ENCODE measurements at places on chromosomes 5 and 9.

DNA sequence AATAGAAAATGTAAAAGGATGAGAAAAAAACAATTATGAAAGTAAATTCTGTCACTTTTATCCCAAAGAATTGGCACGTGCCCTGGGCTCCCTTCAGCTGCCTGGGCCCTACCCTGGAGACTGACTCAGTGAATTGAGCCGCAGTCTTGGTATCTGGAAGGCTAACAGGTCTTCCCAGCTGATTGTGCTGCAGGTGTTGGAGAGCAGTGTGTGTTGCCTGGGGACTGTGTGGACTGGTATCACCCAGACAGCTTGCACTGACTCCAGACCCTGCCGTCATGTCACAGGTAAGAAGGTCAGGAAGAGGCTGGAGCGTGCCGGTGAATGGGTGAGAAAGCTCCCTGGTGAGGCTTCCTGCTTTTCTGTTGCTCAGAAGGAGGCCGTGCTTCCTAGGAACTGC, 83.3 kb downstream of the AOPEP start:
- no peak for DNase-seq

- DNase-seq, result no peak
Measured at GRCh38 chr5:142080248-142080647, 28.3 kb upstream of the NDFIP1 start.

- DNase-seq, result no peak
Measured at GRCh38 chr9:93397661-93398373, 53.7 kb upstream of the FAM120A start.

GRCh38 chr5:32814141-32814540, 103.0 kb downstream of the NPR3 start:
- no peak for DNase-seq

GRCh38 chr9:3436629-3437420, 89.0 kb downstream of the RFX3 start:
- no peak for DNase-seq

- no peak for DNase-seq
Measured at GRCh38 chr5:124515497-124516245, 230.8 kb downstream of the ZNF608 start.

DNA sequence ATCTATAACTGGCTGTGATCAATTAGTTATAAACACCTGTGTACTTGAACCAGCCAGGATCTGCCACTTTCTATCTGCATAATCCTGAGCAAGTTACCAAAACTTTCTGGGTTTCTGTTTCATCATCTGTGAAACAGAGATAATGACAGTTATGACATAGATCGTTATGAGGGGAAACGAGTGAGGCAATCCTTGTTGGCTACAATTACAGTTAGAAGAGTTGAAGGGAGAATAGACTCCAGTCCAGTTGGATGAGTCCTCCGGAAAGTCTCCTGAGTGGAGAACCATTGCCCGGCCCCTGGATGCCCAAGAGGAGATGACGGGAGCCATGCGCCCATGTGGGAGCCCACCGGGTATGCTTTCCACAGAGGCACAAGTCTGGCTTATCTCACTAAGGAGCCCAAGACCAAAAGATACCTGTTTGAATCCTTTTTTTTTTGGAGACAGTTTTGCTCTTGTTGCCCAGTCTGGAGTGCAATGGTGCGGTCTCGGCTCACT, 4.5 kb downstream of the PDE6A start:
- DNase-seq, result peak; percentile 72

DNA sequence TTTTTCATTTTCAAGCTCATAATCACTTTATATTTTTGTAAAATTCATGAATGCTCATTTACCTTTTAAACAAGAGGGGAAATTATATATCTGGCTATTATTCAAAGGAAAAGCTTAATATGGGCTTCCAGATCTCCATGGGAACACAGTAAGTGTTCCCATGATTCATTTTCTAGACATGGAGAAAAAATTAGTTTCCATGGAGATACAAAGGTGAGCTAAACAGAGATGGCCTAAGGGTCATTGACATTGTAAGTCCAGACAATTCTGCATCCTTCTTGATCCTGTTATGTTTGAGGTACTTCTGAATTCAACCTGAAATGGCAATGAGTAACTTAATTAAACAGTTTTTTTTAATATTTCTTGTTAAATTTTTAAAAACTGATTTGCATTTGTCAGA, 341.4 kb upstream of the PRR16 start:
- DNase-seq, result no peak

GRCh38 chr5:135451581-135452320, 400 bp downstream of the TIFAB start:
- no peak for DNase-seq

DNA sequence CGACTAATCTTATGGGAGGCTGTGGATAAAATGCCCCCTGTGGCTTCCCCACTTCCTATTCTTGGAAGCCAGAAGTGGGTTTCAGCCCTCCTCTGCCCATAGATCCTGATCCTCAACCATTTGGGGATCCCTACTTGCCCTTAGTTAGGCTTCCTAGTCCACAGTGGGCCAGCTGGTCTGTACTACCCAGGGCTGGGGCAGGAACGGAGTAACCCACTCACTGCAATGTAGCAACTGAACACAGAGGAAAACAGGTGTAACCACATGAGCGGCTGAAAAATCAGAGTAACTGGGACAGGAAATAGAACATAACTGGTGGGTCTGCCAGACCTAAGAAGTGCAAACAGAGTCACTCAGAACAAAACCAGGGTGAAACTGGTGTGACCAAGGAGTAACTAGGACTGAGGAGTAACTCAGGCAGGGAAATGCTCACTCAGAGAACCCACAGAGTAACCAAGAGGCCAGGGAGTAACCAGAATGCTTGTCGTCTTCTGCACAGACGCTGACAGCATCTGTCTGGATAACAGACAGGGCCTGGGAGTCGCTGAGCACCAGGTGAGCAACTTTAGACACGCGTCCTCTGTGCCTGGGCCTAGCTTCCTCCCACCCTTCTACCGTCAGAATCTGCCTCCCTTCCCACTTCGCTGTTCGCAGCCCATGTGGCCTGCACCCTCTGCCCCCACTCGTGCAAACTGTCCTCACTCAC, 1.0 kb downstream of the AQP3 start:
- DNase-seq, result peak; percentile 94

GRCh38 chr9:94911211-94911610, 184.7 kb downstream of the AOPEP start:
- DNase-seq, result no peak

- DNase-seq, result no peak
Measured at GRCh38 chr9:36550135-36550534, 22.6 kb upstream of the MELK start.

GRCh38 chr5:2381070-2381469, 370.4 kb downstream of the IRX2 start:
- no peak for DNase-seq

DNA sequence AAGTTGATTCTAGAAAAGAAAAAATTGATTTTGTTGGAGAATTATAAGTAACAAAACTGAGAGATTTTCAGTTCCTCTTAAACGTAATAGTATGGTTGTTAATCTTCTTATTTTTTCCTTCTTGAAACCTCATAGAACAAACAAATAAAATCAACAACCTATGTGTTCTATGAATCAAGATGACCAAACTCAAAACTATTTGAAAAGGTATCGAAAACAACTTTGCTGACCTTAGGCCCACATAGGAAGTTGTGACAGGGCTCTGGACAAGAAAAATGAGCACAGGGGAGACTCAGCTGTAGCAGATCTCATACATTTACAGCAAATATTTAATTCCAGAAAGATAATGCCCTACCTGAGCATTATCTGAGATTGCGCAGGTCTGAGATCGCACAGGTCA, 169.4 kb upstream of the CCNH start:
- DNase-seq, result no peak

GRCh38 chr5:127812570-127812969, 109.4 kb downstream of the CCDC192 start:
- DNase-seq, result no peak

Measured in activated CD4-positive, alpha-beta T cell treated with anti-CD3 and anti-CD28 coated beads, Interleukin-10, Interleukin-2, amounts not matched to agents 100 ng/mL and 50 ng/mL, durations not matched to agents 16 hours and 8 hours (primary cell).